ENCODE measurements at places on chromosomes 4 and X.

GRCh38 chrX:69501429-69501828 lies 2.7 kb upstream of the NALF2 start:
- DNase-seq = no peak

DNA sequence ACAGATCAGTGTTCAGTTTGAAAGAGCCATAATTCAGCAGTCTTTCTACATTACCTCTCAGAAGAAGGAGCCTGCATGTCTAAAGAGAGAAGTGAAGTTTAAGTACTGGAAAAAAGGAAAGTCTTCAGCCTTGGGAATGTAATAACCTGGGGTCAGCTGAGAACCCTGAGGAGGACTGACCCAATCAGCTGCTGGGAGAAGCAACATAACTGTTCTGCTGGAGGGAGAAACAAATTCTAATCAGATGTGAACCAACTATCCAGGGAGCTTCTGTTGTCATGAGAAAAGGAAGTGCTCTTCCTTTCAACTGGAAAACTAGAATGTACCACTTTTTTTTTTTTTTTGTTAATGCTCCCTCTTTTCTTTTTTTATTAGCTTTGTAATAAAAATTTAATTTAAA lies 64.5 kb upstream of the PDE5A start:
- DNase-seq = no peak

DNA sequence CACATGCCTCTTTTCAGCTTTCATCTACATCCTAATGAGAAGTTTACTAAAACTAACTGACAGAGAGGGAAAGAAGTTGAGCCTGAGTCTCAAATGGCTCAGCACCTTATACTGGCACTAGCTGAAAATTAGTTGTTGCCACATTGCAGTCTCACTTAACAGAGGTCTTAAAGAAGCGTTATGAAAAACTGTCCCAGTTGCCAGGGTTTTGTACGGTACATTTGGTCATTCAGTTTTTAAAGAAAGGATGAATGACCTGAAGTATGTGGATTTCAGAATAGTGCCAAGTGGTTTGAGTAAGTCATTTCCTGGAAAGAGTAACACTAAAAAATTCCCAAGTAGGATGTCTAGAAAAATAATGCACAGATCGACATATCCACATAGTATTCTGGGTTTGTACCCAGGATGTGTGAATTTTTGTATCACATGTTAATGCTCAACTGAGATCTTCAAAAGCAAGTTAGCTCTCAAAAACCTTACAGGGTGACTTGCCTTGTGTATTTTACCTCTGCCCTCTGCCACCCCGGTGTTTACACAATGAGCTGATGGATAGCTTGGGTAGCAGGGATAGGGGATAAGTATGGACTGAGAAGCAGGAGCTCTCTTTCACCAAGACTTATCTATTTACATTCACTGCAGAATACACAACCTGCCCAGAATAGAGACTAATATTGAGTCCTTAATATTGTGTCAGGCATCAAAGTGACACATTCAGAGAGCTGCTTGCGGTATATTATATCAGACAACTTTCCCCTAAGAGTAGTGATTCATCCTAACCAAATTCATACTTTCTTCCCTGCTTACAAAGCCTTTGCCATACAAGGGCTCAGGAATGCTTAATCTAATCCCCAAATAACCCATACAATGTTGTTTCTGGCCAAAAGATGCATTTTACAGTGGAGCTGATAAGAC lies 1075.7 kb upstream of the PABPC4L start:
- DNase-seq = no peak

GRCh38 chrX:37906357-37906756 lies 59.0 kb upstream of the DYNLT3 start:
- DNase-seq = no peak

- DNase-seq = no peak
These were observed 72.3 kb downstream of the GRIA3 start for GRCh38 chrX:123256378-123256777.

- DNase-seq = no peak
These were observed 12.4 kb upstream of the POF1B start for GRCh38 chrX:85391878-85392238.

DNA sequence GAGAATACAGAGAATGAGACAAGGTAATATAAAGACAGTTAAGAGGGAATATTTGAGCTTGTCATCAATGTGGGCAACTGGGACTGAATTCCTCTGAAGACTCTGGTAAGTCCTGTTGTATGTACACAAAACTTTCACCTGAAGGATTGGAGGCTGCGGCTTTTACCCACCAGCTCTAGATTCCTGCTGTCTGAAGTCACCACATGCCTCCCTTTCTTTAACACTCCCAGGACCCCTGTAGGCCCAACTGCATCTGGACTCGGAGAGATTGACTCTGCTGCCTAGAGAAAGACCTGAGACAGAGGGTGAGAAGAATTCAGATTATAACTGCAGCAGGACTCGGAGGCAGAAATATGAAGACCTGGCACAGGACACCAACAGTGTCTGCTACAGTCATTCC lies 1048.0 kb downstream of the PDHA2 start:
- DNase-seq = no peak

GRCh38 chr4:75598390-75598789 lies 31.9 kb downstream of the CDKL2 start:
- DNase-seq = no peak

DNA sequence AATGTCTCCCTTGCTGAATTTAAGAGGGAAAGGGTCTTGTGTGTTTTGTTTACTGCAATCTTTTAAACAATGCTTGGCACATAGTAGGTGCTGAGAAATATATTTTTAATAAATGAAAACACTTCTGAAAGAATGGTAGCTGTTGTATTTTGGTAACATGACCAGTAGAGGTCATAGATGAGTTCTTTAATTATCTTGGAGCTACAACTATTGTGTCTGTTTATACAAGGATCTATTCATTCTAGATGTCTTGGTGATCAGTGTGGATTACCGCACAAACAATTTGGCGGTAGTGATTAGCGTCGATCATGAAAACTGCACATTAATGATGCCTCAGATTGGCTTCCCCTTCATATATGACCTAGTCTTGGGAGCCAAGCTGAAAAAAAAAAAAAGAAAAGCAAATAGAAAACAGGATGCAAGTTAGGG lies 21.4 kb upstream of the SCRG1 start:
- no peak for DNase-seq

- DNase-seq = no peak
These were observed 30.7 kb downstream of the HS3ST1 start for GRCh38 chr4:11397819-11398610.

- no peak for DNase-seq
These were observed 206.2 kb upstream of the BANK1 start for GRCh38 chr4:101584306-101584705.
